ENCODE measurements at places on chromosomes 6 and 20. TPM values are rescaled to one million over a fixed set of nuclear protein-coding genes. Genes with fewer than 3 reads are reported as not detected.

- no peaks in the 10 kb centered on the region for H3K36me3 ChIP-seq
- H3K27me3 ChIP-seq, result no peaks in the 10 kb centered on the region
- no peaks in the 10 kb centered on the region for H3K4me1 ChIP-seq
Observed at GRCh38 chr6:77019081-77019480, 444.2 kb downstream of the HTR1B start.

DNA sequence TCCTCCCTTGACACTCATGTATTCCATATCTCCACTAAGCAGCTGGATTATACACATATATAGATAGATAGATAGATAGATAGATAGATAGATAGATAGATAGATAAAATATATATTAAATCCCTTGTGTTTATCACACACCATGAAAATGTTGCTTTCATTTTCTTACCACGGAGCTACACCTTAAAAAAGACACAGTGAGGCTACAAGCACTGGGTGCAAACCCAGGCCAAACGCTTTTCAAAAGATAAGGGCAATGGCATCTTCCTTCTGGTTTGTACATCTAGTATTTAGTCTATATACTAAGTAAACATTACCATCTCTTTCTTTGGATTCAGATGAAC lies 377.1 kb downstream of the ESR1 start:
- no peaks in the 10 kb centered on the region for H3K36me3 ChIP-seq
- no peak overlapping the region for H3K27ac ChIP-seq
- DNase-seq, result no peak

PLA2G7 gene
- total RNA-seq, result 1.8 TPM

SPDEF gene
- 190 TPM for total RNA-seq

GRCh38 chr6:135759831-135760230 lies 91.7 kb upstream of the PDE7B start:
- no peak overlapping the region for H3K4me3 ChIP-seq
- no peaks in the 10 kb centered on the region for H3K36me3 ChIP-seq
- DNase-seq, result peak; percentile 65
- H3K27ac ChIP-seq, result no peak overlapping the region
- no peaks in the 10 kb centered on the region for H3K27me3 ChIP-seq
- no peaks in the 10 kb centered on the region for H3K4me1 ChIP-seq

IRF4 gene
- 0.15 TPM for total RNA-seq

GRCh38 chr6:136228814-136229213 lies 21.3 kb downstream of the MTFR2 start:
- H3K4me3 ChIP-seq, result no peak overlapping the region
- no peak for DNase-seq
- no peaks in the 10 kb centered on the region for H3K4me1 ChIP-seq
- peaks cover 5% of the 10 kb centered on the region for H3K36me3 ChIP-seq

SLC52A3 gene
- total RNA-seq, result 5.9 TPM

DNA sequence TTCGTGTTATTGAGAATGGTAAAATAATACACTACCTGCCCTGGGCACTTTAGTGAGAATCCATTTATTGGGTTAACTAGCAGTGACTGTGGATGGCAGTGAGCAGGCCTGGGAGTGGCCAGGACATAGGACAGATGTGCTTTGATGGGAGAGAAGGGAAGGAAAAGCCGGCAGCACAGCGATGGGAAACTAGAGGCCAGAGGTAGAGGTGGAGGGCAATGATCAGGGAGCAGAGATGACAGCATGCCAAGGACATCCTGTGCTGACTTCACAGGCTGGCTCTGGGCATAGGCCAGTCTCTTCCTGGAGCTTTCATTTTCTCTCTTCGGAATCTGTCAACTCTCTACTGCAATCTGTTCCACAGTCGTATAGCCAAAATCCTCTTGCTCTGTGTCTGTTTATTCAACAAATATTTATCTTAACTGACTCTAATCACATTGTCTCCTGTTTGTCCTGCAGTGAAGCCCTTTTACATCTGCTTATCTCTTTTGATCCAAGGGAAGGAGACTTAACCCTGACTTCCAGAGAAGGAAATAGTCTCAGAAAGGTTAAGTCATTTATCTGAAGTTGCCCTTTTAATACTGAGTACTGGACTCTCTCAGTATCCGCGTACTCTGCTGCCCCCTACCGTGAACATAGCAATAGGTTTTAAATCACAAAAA lies 18.4 kb upstream of the MMP24 start:
- H3K27me3 ChIP-seq, result no peaks in the 10 kb centered on the region
- peak; percentile 86 for DNase-seq
- peak overlapping the region; percentile 32 for H3K4me3 ChIP-seq
- H3K27ac ChIP-seq, result no peak overlapping the region

- H3K4me3 ChIP-seq, result no peak overlapping the region
- no peak overlapping the region for H3K27ac ChIP-seq
- H3K4me1 ChIP-seq, result no peaks in the 10 kb centered on the region
- no peak for DNase-seq
- no peaks in the 10 kb centered on the region for H3K27me3 ChIP-seq
Observed at GRCh38 chr6:163744256-163744925, 329.9 kb downstream of the QKI start.

GRCh38 chr20:36856691-36857635 lies 19.0 kb upstream of the TLDC2 start:
- peak; percentile 32 for DNase-seq
- H3K27me3 ChIP-seq, result no peaks in the 10 kb centered on the region
- peaks cover 34% of the 10 kb centered on the region for H3K4me1 ChIP-seq
- H3K4me3 ChIP-seq, result no peak overlapping the region
- H3K27ac ChIP-seq, result 0 out of 2 replicates have a peak overlapping the region, but pooled peaks have one; percentile 5

GRCh38 chr6:158020272-158020711 lies 38.6 kb downstream of the SYNJ2 start:
- no peaks in the 10 kb centered on the region for H3K36me3 ChIP-seq
- peaks cover 13% of the 10 kb centered on the region for H3K4me1 ChIP-seq
- H3K27ac ChIP-seq, result peak overlapping the region; percentile 32
- no peak overlapping the region for H3K4me3 ChIP-seq
- H3K27me3 ChIP-seq, result no peaks in the 10 kb centered on the region

- no peaks in the 10 kb centered on the region for H3K36me3 ChIP-seq
- peak overlapping the region; percentile 26 for H3K4me3 ChIP-seq
- no peaks in the 10 kb centered on the region for H3K27me3 ChIP-seq
- H3K4me1 ChIP-seq, result peaks cover 25% of the 10 kb centered on the region
Observed at GRCh38 chr6:3281631-3282475, 23.1 kb downstream of the PSMG4 start.

ROMO1 gene
- total RNA-seq, result 530 TPM

- no peaks in the 10 kb centered on the region for H3K4me1 ChIP-seq
- H3K4me3 ChIP-seq, result no peak overlapping the region
- no peak overlapping the region for H3K27ac ChIP-seq
- peak; percentile 42 for DNase-seq
Observed at GRCh38 chr6:132218059-132218696, 183.1 kb downstream of the MOXD1 start.

ARMH2 gene
- total RNA-seq, result not detected

GRCh38 chr6:139520321-139520768 lies 145.9 kb upstream of the CITED2 start:
- H3K4me1 ChIP-seq, result peaks cover 13% of the 10 kb centered on the region
- DNase-seq, result peak; percentile 41
- H3K36me3 ChIP-seq, result no peaks in the 10 kb centered on the region
- H3K27ac ChIP-seq, result no peak overlapping the region
- no peak overlapping the region for H3K4me3 ChIP-seq

DNA sequence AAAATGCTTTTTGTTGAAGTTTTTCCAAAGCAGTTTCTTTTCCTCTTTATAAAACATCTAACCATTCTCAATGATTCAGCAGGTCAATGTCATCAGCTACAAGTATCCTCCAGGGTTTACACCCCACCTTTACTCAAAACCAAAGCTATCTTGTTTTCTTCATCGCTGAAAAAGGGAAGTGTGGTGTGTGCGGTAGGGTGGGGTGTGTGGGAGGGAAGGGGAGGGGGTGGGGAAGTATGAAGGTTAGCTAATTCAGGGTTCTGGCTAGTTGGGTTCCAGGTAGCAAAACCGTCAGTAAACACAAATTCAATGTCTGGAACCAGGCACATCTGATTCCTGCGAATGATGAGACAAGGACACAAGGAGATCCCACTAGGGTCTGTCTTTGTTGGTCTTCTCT lies 189.6 kb downstream of the GJA10 start:
- H3K27me3 ChIP-seq, result no peaks in the 10 kb centered on the region
- DNase-seq, result no peak
- H3K36me3 ChIP-seq, result no peaks in the 10 kb centered on the region
- no peak overlapping the region for H3K4me3 ChIP-seq
- H3K27ac ChIP-seq, result no peak overlapping the region
- H3K4me1 ChIP-seq, result peaks cover 29% of the 10 kb centered on the region

ME1 gene
- 22.3 TPM for total RNA-seq

Data from PC-3 (cell line).